ENCODE measurements at places on chromosomes 16 and 17. TPM values are rescaled to one million over a fixed set of nuclear protein-coding genes. Genes with fewer than 3 reads are reported as not detected.

The C17orf50 gene
- not detected for polyA plus RNA-seq

The HLF gene
- not detected for polyA plus RNA-seq

The EVPL gene
- 10.9 TPM for polyA plus RNA-seq

The PIK3R6 gene
- not detected for polyA plus RNA-seq

The TEPSIN gene
- polyA plus RNA-seq = 14.1 TPM

The ZPBP2 gene
- not detected for polyA plus RNA-seq

The PRDM7 gene
- polyA plus RNA-seq = not detected

The KRT36 gene
- polyA plus RNA-seq = not detected

The CCL5 gene
- polyA plus RNA-seq = 0.08 TPM

The CDK12 gene
- polyA plus RNA-seq = 7.1 TPM

The TPSD1 gene
- polyA plus RNA-seq = not detected
